ENCODE measurements at places on chromosomes 2 and 18.

- no peak for DNase-seq
These were observed 2.6 kb downstream of the RAMP1 start for GRCh38 chr2:237861875-237862527.

DNA sequence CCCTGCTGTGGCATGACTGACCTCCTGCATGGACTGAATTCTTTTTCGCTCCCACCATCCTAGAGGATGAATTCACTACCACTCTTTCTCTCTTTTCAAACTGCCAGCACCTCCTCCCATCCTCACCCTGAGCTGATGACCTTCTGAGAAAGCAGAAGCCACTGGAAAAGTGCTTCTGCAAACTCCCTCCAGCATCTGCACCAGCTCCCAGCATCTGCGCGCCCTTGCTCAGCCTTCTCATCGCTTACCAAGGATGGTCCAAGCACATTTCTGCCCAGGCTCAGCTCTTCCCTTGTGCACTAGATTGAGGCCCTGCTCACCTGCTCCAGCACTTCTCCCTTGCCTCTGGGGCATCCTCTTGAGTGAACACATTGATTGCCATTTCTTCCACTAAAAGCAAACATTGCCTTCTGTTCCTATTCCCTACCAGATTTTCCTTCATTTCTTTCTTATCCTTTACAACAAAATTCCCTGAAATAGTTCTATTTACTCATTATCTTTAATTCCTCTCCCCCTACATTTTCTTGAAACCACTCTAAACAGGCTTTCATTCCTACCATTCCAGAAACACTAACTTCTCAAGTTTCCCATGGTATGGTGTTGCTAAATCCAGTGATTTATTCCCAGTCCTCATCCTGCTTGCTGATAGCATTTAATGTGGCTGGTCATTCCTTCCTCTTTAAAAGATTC, 42.7 kb upstream of the IL1RL1 start:
- DNase-seq, result no peak

DNA sequence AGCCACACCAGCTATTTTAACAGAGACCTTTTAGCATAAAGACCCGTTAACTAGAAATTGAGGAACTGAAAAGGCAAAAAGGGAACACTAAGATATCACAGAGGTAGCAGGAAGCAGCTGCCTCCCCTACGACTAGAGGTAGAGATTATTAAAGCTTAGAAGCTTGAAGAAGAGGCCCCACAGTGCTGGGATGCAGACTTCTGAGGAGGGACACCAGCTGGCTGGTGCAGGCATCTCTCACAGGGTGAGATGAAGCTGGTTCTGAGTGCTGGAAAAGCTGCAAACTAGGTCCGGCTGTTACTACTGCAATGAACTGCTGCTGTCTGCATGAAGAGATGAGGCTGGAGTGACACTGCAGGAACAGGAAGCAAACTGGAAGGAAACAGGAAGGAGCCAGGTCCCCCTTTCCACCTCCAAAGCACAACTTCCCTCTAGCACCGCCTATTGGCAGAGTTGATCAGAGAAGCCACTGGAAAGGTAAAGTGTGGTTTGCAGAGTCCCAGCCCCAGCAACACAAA, 61.2 kb upstream of the MRPS9 start:
- peak; percentile 2 for DNase-seq

- DNase-seq, result no peak
These were observed 142.9 kb downstream of the DSEL start for GRCh38 chr18:67373636-67374035.

GRCh38 chr18:24190590-24190989, 51.7 kb downstream of the CABYR start:
- DNase-seq, result peak; percentile 35
